ENCODE measurements at places on chromosomes 16 and 17.

- ATAC-seq: no peak
Observed at GRCh38 chr16:80034469-80034826, 433.9 kb upstream of the MAF start.

DNA sequence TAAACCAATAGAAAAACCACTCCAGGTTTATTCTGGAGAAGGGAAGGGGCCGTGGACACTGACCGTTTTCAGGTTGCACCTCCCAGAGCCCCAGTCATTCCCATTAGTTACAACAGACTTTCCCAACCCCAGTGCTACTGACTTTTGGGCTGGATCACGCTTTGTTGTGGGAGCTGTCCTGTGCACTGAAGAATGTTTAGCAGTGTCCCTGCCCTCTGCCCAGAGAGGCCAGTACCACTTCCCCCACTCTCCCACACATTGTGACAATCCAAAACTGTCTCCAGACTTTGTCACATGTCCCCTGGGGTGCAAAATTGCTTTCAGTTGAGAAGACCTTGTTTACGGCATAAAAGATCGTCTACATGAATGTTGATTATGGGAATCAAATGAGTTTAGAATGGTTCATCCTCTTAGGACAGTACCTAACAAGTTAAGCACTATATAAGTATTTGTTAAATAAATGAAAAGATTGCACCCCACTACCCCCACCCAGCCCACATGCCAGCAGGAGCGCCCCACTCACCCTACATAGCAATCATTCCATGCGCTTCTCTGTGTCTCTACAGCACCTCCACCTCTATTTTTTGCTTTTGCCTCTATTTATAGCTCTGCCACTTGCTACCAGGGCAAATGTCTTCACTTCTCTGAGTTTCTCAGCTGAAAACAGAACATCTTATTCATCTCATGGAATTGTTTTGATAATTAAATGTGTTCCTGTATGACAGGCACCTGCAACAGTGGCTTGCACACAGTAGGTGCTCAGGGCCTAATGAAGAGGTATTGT, 104.9 kb downstream of the AXIN2 start:
- ATAC-seq: no peak

GRCh38 chr16:49994006-49994405, 31.0 kb upstream of the CNEP1R1 start:
- ATAC-seq: no peak

GRCh38 chr17:5422505-5422904, 2.5 kb downstream of the RPAIN start:
- no peak for ATAC-seq

- no peak for ATAC-seq
Observed at GRCh38 chr16:54026456-54026855, 260.1 kb downstream of the IRX3 start.

Measured in stimulated activated memory B cell treated with anti-CD40 and anti-IgM and Interleukin-4, amounts not matched to agents 10 μg/mL and 1 μg/mL and 100 μg/mL, for 72 hours (primary cell).